ENCODE measurements at places on chromosomes 13 and 19.

- no peak for DNase-seq
Observed at GRCh38 chr13:75222031-75222430, 259.9 kb downstream of the TBC1D4 start.

- no peak for DNase-seq
Observed at GRCh38 chr19:36207605-36208252, 6.7 kb downstream of the ZNF565 start.

DNA sequence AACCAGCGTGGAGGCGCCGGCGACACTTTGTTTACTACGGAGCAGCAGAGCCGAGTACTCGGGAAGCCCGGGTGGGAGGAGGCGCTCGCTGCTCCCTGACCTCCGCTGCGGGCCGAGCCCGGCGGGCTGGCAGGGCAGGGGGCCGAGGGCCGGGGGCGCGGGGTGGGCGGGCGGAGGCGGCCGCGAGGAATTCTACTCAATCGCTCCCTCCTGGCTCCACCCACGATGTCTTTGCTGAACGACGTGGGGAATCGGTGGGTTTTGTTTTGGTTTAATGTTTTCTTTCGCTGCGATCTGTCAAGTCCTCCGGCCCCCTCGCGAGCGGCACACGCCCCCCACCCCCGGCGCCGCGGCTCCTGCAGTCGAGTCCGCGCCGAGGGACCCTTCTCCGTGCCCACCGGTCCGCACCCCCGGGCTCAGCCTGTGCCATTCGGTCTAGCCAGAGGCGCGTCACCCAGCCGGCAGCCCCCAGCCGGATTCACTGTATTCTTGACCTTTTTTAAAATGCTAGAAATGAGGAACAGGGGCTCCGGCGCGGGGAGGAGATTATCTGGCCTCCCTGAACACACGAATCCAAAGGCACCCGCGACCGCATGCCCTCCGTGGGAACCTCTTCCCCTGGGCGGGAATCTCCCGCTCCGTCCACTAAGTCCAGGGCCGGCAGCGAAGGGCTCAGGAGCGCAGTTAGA, 636 bp upstream of the FOXO1 start:
- DNase-seq = peak; percentile 56

GRCh38 chr19:2507109-2507508, 31.2 kb downstream of the GADD45B start:
- no peak for DNase-seq

GRCh38 chr13:74555651-74556420, 421.6 kb upstream of the KLF12 start:
- no peak for DNase-seq

DNA sequence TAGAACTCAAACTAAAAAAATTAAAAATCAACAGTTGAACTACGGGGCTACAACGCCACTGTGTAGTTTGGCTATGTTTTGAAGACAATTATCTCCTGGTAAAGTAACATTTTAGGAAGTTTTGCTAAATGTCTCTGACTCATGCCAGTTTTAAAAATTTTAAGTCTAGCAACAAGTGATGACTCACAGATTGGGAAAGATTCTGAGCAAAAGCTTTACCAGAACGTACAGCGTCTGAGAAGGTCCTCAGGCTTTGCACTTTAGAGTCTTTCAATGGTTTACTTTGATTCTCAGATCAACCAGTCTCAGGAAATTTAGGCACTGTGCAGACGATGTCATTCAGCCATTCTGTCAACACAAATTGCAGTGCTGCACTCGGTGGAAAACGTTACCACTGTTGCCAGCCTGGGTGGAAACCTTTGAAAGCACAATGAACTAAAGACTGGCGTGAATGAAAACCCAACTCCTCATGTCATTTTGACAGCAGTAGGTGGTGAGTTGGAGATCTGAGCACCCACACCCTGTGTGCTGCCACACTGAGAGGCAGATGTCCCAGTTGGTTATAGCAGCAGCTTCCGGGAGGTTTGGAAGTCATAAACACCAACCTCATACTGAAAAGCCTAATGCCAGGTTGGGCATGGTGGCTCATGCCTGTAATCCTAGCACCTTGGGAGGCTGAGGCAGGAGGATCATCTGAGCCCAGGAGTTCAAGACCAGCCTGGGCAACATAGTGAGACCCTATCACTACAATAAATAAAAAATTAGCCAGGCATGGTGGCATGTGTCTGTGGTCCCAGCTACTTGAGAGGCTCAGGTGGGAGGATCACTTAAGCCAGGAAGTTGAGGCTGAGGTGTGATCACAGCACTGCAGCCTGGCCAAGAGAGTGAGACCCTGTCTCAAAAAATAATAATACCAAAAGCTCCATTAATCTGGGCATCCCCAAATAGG, 6.3 kb upstream of the WTIP start:
- DNase-seq = no peak

DNA sequence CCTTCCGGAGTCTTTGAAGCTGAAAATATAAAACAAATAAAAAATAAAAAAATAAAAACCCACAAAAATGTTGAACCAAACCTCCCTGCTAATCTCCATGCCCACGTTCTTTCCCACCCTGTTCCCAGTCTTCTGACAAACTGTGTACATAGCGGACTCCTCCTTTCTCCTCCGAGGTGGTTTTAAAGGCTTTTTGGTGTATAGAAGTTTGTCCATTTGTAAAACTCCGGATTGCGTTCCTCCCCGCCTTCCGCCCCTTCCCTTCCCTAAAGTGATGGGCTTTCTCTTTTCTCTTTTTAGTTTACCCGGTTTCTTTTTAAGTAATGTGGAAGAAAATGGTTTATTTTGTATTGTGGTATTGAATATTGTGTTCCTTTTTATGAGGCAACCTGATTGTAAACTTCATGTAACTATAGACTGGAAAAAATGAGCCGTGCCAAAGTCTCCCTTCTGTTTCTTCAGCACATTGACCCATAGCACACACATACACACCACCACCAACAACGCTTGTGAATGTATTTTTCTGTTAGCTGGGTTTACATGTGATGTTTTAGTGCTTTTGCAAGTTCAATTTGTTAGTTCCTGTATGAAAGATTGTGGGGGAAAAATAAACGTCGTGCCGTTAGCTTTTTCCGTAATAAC, 4.4 kb downstream of the ZIC2 start:
- no peak for DNase-seq

DNA sequence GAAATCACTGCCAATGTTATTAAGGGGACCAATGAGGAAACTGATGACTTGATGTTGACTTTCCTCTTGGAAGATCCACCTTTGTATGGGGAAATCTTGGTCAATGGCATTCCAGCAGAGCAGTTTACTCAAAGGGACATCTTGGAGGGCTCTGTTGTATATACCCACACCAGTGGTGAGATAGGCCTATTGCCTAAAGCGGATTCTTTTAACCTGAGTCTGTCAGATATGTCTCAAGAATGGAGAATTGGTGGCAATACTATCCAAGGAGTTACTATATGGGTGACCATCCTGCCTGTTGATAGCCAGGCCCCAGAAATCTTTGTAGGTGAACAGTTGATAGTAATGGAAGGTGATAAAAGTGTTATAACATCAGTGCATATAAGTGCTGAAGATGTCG, 3.4 kb downstream of the FREM2 start:
- DNase-seq = no peak

- peak; percentile 32 for DNase-seq
Observed at GRCh38 chr13:43285933-43286597, 262.7 kb downstream of the DNAJC15 start.

DNA sequence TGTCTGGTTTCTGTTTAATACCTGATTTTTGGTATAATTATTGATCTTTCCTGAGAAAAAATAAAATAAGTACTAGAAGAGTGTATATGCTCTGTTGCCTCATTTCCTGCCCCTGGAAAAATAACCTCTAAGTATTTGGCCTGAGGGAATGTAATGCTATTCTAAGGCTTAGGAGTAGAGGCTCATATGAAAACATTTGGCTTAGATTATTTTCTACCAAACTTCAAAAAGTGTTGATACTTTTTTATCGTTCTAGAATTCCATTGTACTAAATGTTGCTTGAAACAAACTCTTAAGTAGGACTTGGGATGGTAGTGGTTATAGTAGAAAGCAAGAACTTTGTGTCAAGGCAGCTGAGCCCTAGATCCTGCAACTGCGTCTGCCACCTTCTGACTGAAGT, 57.8 kb downstream of the COG3 start:
- no peak for DNase-seq

- no peak for DNase-seq
Observed at GRCh38 chr19:10299545-10300458, 9.8 kb downstream of the ZGLP1 start.

DNA sequence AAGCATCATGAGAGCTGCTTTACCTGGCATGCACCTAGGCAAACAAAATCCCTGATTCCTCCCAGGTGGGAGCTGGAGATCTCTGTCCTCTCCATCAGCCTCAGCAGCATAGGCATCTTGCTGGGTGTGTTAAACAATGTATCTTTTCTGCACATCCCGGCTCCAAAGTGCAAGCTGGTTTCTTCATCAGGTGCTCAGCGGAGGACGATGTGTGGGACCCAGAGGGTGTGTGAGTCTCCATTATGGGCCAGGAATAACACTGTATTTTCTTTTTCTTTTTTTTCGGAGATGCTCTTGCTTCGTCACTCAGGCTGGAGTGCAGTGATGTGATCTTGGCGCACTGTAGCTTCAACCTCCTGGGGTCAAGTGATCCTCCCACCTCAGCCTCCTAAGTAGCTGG, 9.9 kb downstream of the CNFN start:
- no peak for DNase-seq

- no peak for DNase-seq
Observed at GRCh38 chr13:37645181-37645740, 46.7 kb upstream of the POSTN start.

DNA sequence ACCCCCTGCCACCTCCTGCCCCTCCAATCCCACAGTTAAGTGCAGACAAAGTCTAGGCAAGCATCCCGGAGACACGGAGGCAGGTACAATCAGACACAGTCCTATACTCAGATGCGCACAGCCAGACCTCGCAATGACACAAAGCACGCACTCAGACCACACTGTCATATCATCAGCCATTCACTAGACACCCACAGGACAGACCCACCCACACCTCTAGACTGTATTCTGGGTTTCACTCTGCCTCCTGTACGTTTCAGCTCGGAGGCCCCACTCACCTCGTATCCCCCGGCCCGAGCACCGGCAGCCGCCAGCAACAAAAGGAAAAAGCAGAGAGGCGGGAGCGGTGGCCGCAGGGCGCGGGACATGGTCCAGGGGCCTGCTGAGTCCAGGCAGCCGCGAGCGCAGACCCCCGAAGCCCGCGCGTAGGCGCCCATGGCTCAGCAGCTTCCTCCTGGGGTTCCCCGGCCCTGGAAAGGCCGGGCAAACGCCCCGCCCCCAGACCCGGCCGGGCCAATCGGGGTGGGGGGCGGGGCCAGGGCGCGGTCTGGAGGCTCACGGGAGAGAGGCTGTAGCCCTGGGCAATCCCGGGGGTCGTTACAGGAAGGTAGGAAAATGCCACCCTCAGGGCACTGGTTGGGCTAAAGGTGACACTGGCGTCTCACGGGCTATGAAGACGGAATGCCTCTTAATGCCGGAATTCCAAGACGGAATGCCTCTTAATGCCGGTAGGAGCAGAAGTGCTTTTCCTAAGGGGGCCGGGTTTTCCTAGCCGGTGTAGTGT, at the start of the genes MAN2B1 and WDR83:
MAN2B1 (minus strand) TSS at position 478 of the 784 bp plus-strand sequence; CDS start at position 437, 41 bp downstream.
WDR83 (plus strand) TSS at position 543 of the 784 bp plus-strand sequence. CDS start 2,984 bp downstream, outside the sequence.
- DNase-seq = peak; percentile 93

DNA sequence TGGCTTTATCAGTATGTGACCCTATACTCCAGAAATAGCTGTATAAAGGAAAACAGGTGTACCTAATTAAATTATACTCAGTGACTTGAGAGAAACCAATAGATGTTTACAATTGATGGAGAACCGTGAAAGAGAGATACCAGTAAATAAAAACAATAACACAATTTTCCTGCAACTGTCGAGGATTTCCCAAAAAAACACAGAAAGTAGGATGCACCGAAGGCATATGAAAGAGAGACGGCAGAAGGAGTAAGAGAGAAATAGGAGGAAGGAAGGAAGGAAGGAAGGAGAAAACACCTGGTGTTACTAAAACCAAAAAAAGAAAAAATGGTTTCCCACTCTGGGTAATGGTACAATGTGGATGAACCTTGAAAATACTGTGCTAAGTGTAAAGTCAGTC, 6.8 kb upstream of the ZNF229 start:
- no peak for DNase-seq

Data from left lung (tissue), 14 donors.